ENCODE measurements at places on chromosomes 3 and 15.

GRCh38 chr15:70067011-70067410 is 30.7 kb downstream of the TLE3 start:
- DNase-seq: no peak

DNA sequence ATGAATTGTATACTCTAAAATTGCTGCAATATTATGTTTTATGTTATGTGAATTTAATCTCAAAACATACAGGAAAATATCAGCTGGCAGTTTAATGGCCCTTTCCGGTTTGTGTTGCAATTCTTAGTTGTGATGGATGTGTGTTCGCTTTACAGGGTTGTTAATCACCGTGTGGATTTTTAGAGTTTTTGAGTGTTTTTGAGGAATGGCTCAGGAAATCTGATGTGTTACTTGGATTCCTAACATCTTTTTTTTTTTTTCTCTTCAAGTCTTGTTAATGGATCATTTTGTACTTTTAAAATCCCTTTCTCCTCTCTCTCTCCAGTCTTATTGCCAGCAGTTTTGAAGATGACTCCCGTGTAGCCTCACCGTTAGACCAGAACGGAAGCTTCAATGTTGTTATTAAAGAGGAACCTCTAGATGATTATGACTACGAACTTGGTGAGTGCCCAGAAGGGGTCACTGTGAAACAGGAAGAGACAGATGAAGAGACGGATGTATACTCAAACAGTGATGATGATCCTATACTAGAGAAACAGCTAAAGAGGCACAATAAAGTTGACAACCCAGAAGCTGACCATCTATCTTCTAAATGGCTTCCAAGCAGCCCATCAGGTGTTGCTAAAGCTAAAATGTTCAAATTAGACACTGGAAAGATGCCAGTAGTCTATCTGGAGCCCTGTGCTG is 35.7 kb downstream of the MGA start:
- DNase-seq: no peak

GRCh38 chr3:35648347-35648746 is 9.0 kb downstream of the ARPP21 start:
- DNase-seq: no peak

GRCh38 chr15:62306851-62307504 is 141.9 kb upstream of the C2CD4B start:
- peak; percentile 79 for DNase-seq

DNA sequence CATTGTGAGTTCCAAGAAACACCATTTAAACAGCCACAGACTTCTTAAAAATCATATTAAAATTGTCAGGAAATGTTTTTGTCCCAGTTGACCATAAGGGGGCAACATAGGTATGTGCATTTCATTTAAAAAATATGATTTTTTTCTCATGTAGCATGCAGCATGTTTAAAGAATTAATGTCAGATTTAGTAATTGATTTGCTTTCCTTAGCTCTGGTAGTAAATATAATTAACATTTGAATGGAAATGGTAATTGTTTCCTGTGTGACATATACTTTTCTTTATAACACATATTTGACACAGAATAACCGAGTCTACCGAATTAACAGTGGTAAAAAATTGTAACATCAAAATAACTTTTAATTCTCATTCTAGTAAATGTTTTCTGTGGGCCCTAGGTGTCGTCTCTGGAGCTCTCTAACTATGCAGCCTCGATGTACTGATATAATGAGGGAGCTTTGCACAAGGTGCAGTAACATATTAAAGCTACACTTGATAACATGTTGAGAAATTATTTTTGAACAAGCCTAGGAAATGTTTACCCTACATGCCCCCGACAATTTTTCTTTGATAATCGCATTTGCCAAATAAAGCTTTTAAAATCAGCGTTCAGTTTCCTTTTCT is 34.9 kb downstream of the NXPE3 start:
- DNase-seq: no peak

All from NCI-H510A (cell line).